Amygdala (tissue), 56 donors: ENCODE measurements at places on chromosomes 4 and X.
A peak's percentile ranks its signal among the peaks of the same experiment; 100 is the strongest.

- no peak for DNase-seq
These were observed 60.0 kb downstream of the ARHGAP10 start for GRCh38 chr4:147791865-147792264.

DNA sequence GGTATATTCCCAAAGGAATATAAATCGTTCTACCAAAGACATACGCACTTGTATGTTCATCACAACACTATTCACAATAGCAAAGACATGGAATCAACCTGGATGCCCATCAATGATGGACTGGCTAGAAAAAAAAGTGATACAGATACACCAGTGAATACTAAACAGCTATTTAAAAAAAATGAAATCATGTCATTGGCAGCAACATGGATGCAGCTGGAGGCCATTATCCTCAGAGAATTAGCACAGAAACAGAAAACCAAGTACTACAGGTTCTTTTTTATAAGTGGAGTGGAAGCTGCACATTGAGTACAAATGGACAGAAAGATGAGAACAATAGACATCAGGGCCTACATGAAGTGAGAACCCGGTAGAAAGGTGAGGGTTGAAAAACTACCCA is 81.4 kb downstream of the ANTXR2 start:
- no peak for DNase-seq

- DNase-seq = no peak
These were observed 66.3 kb upstream of the TMEM164 start for GRCh38 chrX:109936598-109936997.

DNA sequence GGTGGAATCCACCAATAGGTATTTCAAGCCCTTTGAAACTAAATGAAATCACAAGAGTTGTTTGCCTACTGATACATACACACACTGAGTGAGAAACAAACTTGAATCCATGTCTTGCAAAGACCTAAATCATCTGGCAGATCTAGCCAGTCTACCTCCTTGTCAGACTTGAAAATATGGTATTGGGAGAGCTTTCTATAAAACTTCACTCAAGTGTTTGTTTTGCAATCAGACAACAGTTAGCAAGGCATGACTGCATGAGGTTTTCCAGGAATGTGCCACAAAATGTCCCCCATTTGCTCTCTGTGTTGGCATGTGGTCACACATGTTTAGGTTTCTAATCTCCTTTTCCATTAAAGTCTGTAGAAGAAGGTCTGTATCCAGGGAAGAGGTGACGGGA is 52.4 kb downstream of the MAP3K15 start:
- DNase-seq = no peak

- peak; percentile 9 for DNase-seq
These were observed 47.2 kb upstream of the TMEM33 start for GRCh38 chr4:41887821-41888686.

DNA sequence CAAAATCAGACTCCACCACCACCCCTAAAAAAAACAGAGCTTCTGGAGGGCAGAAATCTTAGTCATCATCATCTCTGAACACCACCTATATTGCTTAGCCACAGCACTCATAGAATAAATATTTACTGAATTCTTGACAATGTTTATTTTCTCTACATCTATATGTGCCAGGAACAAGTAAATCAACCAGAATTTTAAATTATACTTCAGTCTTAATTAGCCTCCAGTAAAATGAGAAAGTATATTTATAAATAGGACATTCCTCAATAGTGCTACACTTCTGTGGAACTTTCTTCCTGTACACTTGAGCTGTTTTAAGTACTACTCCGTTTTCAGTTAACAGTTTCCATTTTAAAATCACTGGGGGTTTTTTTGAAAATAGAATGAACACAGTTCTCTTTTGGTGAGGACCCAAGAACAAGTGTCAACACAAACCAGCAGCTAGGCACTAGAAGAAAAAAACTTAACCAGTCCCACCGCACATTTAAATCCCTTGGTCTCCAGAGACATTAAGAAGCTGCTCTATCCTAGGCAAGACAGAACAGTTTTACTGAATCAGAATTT is 25.5 kb downstream of the SMIM14 start:
- no peak for DNase-seq

DNA sequence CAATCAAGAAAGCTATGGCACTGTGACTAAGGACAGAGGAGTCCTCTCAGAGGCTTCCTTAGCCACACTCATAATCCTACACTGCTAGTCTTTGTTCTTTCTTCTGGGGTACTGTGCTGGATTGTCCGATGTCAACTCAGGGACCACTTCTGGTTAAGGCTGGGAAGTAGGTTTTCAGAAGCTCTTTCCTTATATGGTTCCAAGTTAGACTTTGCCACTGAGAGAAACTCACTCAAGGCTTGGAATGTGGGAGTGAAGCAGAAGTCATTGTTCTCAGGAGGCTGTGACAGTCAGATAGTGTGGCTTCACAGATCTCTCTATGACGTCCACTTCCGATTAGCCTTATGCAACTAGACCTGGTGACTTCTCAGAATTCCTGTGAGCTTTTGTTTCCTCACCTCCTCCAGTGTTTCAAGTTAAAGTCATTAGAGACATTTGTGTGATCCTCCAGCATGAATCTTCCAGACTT is 317.3 kb upstream of the F9 start:
- no peak for DNase-seq

DNA sequence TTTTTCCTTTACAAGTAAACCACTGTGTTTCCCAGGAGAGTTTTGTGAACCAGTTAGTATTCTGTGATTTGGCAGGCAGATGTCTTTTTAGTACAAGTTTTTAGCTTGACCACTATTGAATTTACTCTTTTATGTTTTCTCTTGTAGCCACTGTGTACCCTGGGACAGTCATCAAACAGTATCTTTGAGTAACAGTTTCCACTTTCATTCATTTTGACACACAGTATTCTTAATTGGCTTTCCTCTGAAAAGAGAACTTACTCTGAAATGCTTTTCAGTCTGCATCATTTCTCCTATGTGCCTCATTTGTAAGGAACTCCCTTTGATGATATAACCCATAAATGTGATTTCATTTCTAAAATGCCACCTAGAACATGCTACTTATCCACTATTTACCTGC is 476.5 kb downstream of the PDGFC start:
- no peak for DNase-seq

- no peak for DNase-seq
These were observed 14.8 kb downstream of the ANK2 start for GRCh38 chr4:113064244-113064643.

DNA sequence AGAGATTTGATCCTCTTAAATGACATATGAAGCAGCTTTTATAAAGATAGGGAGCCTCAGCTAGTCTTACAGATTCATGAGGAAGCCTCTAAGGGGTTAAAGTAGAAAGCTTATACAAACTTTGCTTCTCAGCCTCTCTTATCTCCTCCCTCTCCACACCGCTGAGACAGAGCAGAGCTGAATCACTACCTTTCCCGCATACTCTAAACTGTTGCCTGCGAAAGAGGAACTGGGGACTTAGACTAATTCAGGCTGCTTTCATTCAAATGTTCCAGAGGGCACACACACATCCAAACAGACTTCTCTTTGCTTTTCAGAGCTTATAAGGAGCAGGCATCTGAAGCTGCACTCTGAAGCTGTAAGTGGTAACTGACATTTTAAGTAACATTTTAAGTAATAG is at the start of gene SERTM2:
SERTM2 (plus strand) TSS at position 169 of the 400 bp plus-strand sequence. CDS start 7,213 bp downstream, outside the sequence.
- DNase-seq = no peak

DNA sequence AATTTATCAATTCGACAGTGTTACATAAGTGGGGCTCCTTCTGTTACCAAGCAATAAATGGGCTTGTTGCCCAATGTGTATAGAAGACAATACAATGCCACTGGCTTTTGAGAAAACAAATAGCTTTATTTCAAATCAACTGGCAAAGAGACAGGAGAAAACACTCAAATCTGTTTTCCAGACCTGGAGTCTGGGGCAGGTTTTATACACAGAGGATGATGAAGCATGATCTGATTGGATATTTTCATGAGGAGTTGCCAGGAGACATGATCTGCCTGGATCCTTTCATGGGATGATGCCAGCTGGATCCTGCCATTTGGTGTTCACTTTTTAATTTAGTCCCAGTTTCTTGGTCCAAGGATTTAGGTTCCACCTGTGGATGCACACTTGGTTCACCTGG is 287.9 kb downstream of the CXXC4 start:
- no peak for DNase-seq

- DNase-seq = no peak
These were observed 86.7 kb upstream of the NKX1-1 start for GRCh38 chr4:1492651-1493539.

DNA sequence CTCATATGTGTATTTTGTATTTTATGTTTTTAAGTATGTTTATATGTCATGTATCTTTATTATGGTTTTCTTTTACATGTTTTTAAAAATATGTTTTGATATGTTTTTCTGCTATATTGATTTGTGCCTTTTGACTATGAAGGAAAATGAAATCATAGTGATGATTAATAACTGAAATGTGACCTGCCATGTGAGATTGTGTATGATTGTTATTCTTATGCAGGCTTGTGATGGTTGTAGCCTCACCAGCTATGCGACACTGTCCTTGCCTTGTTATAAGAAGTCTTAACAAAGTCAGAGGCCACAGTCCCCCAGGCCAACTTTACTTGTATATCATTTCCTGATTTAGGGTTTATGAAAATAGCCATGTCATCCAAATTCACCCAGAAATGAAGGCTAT is 83.2 kb downstream of the TMEM131L start:
- DNase-seq = no peak

GRCh38 chr4:94274912-94275311 is 67.2 kb downstream of the SMARCAD1 start:
- DNase-seq = no peak
